ENCODE measurements at places on chromosomes 11 and 22.

DNA sequence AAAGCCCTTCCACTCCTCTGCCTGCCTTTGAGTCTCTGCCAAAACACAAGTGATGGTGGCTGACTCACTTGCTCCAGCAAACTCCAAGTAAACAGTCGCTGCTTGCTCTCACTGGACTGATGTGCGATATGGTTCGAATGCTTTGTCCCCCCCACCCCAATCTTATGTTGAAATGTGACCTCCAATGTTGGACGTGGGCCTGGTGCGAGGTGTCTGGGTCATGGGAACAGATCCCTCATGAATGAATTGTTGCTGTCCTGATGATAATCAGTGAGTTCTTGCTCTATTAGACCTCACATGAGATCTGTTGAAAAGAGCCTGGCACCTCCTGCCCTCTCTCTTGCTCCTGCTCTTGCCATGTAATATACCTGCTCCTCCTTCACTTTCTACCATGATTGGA lies 747.9 kb downstream of the OPCML start:
- ATAC-seq: no peak

DNA sequence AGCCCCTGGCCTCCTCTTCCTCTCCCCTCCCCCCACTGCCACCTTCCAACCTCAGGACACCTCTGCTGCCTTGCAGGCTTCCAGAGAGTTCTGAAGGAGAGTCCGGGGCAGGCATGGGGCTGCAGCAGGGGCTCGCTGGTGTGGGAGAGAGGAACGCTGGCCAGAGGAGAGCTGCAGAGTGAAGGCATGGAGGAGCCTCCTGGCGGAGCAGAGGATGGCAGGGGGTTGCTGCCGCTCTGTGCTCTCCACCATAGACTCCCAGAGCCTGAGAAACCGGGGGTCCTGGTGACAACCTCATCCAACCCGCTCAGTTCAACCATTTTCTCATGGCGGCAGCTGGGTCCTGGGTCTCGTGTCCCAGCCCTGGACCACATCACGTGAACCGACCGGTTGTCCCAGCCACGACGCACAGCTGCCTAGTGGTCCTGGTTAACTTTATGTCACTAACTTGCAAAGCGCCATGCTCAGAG lies 17.5 kb downstream of the MRGPRG start:
- ATAC-seq: no peak

- no peak for ATAC-seq
These were observed 348.2 kb downstream of the CADM1 start for GRCh38 chr11:115155978-115156377.

DNA sequence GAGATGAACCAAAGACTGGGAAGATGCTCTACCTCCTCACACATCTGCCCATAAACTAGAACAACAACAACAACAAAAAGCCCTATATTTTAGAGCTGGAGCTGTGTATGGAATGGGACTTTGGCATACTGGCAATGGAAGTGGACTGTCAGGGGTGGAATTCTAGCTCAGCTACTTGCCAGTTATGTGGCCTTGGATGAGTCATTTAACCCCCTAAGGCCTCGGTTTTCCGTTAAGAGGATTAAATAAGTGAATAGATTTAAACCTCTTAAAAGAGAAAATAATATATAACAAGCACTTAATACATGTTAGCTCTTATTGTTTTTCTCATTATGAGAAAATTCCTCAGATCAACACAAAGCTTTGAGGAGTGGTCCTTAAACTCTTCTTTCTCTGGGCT lies 195.0 kb downstream of the KIF18A start:
- no peak for ATAC-seq

GRCh38 chr22:28402539-28402938 lies 277.1 kb downstream of the TTC28 start:
- no peak for ATAC-seq

- ATAC-seq: no peak
These were observed 123.4 kb downstream of the SWAP70 start for GRCh38 chr11:9787260-9787659.

- ATAC-seq: no peak
These were observed 30.7 kb upstream of the ALX4 start for GRCh38 chr11:44340656-44341055.

- ATAC-seq: no peak
These were observed 16.0 kb upstream of the FJX1 start for GRCh38 chr11:35602160-35602793.

- no peak for ATAC-seq
These were observed 64.6 kb downstream of the FLRT1 start for GRCh38 chr11:64100360-64100759.

DNA sequence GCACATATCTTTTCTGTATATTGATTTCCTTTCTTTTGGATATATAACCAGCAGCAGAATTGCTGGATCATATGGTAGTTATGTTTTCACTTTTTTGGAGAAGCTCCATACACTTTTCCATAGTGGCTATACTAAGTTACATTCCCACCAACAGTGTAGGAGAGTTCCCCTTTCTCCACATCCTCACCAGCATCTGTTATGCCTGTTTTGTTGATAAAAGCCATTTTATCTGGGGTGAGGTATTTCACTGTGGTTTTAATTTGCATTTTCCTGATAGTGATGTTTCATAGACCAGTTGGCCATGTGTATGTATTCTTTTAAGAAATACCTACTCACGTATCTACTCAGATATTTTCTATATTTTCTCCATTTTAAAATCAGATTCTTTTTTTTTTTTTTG lies 419.3 kb upstream of the FAT3 start:
- no peak for ATAC-seq

- no peak for ATAC-seq
These were observed 24.1 kb downstream of the KCNE3 start for GRCh38 chr11:74443071-74443864.

GRCh38 chr11:109783840-109784239 lies 309.4 kb upstream of the ZC3H12C start:
- no peak for ATAC-seq

DNA sequence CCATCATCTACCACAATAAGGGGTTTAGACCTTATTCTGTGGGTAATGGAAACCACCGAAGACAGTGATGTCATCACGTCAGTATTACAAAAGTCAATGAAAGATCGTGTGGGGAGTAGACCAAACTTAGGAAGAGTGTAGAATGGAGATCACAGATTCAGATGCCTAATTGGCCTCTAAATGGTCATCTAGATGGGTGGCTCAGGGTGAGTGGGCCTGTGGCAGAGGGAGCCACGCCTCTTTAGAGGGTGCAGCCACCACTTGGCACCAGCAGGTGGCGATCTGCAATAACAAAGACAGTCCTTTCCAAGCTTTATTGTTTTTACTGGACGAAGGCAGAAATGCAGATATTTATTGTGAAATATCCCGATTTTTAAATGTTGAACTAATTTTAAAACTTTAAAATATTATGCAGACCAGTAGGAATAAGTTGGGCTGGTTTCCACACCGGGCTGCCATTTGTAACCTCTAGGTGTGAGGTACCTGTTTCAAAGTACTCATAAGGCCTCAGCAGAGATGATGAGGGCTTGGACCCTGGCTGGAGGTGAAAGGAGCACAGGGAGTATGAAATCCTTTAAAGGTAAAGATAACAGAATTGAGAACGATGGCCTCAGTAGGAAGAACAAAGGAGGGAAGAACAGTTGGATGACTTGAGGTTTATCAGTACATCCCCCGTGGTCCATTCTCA lies 222.0 kb downstream of the DBX1 start:
- no peak for ATAC-seq

GRCh38 chr22:46815132-46815531 lies 52.7 kb downstream of the TBC1D22A start:
- ATAC-seq: no peak

GRCh38 chr11:8812438-8812837 lies 98.6 kb upstream of the AKIP1 start:
- no peak for ATAC-seq

DNA sequence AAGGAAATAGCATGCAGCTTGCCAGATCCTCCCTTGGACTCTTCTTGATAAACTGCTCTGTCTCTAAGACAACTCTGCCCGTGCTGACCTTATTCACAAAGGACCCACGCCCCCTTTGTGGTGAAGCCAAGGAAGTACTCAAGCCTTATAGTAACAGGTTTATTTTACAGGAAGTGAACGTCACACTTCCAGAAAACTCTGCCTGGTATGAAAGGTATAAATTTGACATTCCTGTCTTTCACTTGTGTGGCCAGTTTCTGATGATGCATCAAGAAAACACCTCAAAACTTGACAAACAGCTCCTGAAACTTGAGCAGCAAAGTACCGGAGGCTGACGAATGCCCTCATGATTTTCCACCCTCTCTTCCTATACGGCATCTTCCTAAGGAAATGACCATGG lies 12.5 kb upstream of the PELI3 start:
- ATAC-seq: no peak

GRCh38 chr22:44664149-44664548 lies 37.9 kb upstream of the PRR5 start:
- ATAC-seq: peak; percentile 54

DNA sequence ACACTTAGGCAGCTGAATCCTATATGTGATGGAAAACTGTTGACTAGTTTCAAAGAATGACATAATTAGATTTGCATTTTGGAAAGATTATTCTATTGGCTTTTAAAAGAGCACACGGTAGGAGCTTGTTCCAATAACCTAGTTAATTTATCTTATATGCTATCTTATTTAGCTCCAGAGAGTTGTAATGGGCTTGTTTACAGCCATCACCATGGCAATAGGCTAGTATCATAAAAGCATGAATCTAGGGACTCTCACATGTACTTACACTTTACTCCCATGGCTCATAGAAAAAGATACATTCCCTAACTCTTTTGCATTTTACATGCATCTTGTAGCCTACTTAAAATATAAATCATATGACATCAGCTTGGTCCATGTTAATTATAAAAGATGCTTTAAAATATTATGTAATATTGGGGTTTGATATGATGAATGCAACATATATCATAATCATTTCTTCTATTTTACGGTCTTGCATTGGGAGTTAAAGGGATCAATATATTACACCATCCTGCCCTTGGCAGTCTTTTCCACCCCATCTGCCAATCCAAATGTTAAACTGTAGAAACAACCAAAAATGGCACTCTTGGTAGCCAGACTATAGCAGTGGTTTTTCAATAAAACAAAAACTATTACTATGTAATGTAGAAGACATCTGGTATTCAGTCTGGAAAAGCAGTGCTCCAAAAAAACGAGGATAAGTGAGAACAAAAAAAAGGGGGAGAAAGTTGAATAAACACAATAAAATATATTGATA lies 2254.0 kb downstream of the LRRC4C start:
- ATAC-seq: no peak

GRCh38 chr11:69774354-69775162 lies 583 bp downstream of the FGF4 start:
- no peak for ATAC-seq

- ATAC-seq: no peak
These were observed 126.3 kb downstream of the ADAMTS15 start for GRCh38 chr11:130574740-130575139.

GRCh38 chr11:1195682-1196515 lies 27.0 kb upstream of the MUC5B start:
- ATAC-seq: no peak

DNA sequence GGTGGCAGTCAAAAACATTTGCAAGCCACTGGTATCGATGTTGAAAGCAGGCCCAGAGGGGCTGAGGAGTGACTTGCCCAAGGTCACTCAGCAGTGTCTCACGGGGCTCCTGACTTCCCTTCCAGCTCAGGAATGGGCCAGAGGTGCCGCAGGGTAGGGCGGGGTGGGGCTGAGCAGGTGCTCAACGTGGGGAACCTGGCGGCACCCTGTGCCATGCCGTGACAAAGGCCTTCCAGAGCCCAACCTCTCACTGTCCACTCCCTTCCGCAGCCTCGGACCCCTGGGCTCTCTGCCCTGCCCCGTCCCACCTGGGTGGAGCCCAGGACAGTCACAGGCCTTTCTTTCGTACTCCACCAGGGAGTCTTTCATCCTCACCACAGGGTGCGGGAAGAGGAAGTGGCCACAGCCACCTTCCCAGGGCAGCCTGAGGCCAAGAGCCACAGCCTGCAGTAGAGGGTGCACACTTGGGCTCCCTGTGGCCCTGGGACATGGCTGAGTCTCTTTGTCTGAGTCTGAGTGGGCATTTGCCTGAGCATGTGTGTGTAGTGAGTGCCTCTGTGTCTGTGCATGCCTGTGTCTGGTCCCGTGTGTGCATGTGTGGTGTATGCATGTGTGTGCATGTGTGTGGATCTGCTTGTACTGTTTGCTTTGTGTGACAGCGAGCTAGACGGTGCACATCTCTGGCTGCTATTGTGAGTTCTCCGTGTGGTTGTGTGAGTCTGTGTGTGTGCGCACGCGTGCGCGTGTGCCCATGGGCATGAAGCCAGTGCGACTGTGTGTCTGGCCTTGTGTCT lies 6.0 kb upstream of the LIF start:
- ATAC-seq: no peak

DNA sequence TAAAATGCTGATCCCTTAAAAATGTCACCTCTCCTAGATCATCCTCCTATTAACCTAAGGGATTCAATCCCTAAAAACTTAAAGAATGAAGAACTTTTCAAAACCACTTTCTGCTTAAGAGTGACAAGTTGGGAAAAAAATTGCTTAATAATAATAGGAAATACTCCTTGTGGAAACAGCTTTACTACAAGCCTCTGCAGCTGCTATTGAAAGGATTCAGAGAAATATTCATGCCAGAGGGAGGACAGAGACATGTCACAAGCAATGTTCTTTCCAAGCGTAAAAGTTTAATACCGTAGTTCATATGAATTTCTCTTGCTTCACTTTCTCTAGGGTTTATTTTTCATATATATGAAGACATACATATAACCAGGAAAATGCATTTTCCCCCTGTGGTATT lies 98.2 kb downstream of the ARHGAP20 start:
- ATAC-seq: no peak

- no peak for ATAC-seq
These were observed 39.7 kb downstream of the DKK3 start for GRCh38 chr11:11968511-11969280.

DNA sequence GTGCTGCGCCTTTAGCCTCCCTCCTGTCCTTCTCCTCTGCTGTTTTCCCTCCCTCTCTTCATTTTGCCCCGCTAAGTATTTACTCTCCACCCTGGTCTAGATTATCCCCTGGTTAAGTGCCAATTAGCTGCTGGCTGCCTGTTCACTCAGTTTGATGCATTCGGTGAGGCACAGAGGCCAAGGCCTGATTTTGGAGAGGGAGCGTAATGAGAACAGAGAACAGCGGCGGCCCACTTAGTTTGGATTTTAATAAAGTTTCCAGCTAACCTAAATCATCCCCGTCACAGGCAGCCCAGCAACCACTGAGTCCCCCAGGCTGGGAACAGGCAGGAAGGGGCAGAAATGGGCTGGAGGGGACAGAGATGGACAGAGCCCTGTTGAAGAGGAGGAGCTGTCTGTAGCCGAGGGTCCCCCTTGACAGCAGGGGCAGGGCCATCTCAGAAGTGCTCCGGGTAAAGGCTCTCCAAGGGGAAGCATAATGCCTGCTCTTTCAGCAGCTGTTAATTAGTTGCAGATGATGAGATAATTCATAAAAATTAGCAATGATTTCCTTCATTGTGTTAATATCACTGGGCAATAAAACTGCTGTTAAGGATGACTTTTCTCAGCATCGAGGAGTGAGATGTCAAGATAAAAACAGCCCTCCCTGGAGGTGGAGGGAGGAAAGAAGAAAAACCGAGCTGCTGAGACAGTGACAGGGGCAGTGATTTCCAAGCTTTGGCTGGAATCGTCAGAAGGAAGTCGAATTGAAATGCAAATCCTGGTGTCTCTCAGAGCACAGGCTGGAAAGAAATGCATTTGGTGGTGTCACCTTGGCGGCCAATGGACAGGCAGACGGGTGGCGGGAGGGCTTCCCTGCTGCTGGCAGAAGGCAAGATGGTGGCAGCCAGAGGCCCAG lies 170.1 kb downstream of the GRIK4 start:
- no peak for ATAC-seq
